ENCODE measurements at places on chromosomes 2 and 18. TPM values are rescaled to one million over a fixed set of nuclear protein-coding genes. Genes with fewer than 3 reads are reported as not detected.

- DNase-seq = no peak
These were observed 9.1 kb downstream of the SMAD7 start for GRCh38 chr18:48941672-48942071.

The POTEF gene
- polyA plus RNA-seq = not detected

GRCh38 chr2:66103581-66103980 lies 331.3 kb upstream of the MEIS1 start:
- DNase-seq = no peak

The DCDC2C gene
- not detected for polyA plus RNA-seq

DNA sequence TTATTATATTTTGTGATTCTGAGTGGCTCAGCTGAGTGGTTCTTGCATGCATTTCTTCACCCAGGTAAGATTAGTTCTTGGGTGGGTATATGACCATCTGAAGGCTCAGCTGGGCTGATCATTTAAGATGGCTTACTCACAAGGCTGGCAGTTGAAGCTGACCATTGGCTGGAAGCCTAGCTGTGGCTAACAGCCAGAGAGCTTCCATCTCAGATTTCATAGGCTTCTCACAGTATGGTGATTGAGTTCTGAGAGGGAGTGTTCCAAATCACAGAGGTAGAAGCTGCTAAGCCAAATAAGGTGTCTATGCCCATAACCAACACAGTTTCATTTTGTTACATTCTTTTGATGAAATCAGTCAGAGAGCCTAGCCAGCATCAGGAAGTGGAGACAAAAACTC lies 117.4 kb upstream of the RPRM start:
- DNase-seq = no peak

GRCh38 chr2:30394096-30394495 lies 53.0 kb upstream of the LCLAT1 start:
- no peak for DNase-seq

The DNAJC5G gene
- 1.8 TPM for polyA plus RNA-seq

DNA sequence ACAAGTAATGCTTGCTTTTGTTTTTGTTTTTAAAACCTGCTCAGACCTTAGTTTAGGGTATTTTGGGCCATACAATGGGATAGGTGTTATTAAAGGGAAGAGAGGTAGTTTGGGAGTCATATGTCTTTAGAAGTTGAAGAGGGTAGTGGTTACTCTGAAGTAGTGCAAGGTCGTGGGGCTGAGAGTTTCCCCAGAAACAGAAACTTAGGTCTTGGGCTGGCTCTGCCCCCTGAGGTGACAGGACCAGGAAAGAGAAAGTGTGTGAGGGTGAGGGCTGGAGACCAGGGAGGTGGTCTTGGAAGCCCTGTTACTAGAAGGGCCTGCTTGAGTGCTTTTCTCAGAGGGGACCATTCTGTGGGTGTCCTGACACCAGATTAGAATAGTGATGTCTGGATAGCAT lies 500.5 kb upstream of the SPHKAP start:
- no peak for DNase-seq

DNA sequence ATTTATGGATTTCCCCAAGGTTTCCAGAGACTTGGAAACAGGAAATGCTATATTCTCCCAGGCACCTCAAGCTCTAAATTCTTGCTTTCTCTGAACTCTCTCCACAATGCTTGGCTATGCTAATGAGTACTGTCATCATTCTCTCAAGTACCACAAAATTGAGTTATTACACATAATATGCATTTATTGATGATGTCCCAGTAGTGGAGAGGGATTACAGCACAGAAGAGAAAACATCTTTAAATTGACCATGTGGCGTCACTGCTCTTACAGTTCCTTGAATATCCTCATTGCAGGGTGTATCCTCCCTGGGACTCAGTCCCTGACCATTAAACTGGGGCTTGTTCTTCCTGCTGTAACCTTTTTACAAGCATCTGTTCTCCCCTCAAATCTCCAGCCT lies 681.1 kb upstream of the FANCL start:
- DNase-seq = no peak

DNA sequence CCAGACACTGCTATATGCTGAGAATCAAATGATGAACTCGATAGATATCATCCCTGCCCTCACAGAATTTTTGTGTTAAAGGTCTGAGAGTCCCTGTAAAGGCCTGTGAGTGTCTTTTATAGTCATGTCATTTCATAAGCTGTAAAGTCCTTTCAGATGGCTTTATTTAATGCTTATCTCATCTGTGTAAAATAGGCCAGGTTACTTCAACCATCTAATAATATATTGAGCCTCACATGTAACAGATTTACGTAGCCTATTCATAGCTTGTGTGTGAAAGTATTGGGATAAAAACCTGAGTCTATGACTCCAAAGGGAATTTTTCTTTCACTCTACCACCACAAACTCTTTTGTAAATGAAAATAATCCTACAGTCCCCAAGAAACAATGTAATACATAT lies 672.0 kb upstream of the SYT4 start:
- no peak for DNase-seq

DNA sequence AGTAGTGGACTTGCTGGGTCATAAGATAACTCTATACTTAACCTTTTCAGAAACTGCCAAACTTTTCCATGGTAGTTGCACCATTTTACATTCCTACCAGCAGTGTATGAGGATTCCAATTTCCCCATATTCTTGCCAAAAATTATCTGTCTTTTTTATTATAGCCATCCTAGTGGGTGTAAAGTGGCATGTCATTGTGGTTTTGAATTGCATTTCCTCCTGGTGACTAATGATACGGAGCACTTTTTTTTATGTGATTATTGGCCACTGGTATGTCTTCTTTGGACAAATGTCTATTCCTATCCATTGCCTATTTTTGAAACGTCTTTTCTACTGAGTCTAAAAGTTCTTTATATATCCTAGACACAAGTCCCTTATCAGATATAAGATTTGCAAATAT lies 44.3 kb downstream of the CACNB4 start:
- DNase-seq = no peak

- DNase-seq = no peak
These were observed 19.4 kb upstream of the RMND5A start for GRCh38 chr2:86700690-86701089.

- no peak for DNase-seq
These were observed 104.4 kb upstream of the SOX11 start for GRCh38 chr2:5587766-5588165.
